Stimulated activated CD8-positive, alpha-beta memory T cell treated with anti-CD3 and anti-CD28 coated beads, Interleukin-4, amount 100 ng/mL, for 1 hour (primary cell): ENCODE measurements at places on chromosomes 2 and 18.
A peak's percentile ranks its signal among the peaks of the same experiment; 100 is the strongest.

- DNase-seq: no peak
Measured at GRCh38 chr2:144404586-144405314, 115.2 kb downstream of the ZEB2 start.

DNA sequence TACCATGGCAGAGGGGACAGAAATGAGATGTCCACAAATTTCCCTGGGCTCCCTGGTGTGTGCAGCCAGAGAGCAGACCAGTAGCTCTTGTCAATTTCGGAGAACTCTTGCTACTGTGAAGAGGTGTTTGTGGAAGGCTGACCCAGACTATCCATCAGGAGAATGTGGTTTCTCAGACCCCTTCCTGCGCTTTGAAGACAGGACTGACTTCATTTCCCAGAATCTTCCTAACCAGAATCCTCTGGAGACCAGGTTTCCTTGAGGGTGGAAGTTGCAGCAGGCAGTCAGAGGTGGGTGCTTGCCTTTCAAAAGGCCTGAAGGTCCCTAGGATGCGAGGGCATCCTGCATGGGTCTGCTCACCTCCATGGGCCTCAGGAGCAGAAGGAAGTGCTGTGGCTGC is 121.9 kb downstream of the LAMA3 start:
- no peak for DNase-seq

DNA sequence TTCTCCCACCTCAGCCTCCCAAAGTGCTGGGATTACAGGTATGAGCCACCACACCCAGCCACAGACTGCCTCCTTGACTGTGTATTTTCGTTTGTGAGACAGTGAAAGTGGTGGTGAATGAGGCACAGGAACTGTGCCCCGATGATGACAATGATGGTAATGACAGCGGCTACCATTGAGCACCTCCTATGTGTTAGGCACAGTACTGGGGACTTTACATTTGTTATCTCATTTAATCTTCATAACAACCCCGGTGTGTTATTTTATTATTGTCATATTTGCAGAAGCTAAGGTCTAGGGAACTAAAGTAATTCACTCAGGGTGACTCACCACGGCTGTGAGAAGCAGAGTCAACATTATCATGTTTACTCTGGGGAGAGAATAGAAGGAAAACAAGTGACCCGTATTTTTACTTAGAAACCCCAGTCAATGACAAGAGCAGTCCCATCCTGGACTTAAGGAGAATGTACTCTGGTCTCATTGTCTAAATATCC is 77.6 kb upstream of the ALPP start:
- DNase-seq: no peak

DNA sequence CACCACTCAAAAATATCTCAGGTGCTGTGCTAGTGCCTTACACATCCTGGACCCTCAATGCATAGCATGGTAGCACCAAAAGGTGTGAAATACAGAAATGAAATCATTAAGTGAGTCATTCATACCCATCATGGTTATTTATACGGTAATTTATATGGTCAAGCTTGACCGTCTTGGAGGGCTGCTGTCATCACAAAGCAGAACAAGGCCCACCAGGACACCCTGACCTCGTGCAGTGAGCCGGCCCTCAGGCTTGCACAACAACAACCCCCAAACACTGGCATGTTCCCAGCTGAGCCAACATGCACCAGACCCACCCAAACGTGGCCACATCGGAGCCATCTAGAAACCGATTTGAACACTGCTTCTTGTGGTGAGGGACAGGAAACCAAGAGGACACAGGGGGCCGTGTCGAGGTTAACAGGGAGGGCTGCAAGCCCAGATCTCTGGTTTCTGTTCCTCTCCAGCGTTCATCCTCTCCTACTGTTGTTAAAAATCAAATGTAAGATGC is 378.5 kb upstream of the ID2 start:
- peak; percentile 62 for DNase-seq

- no peak for DNase-seq
Measured at GRCh38 chr2:241213041-241213440, 24.6 kb downstream of the ANO7 start.

DNA sequence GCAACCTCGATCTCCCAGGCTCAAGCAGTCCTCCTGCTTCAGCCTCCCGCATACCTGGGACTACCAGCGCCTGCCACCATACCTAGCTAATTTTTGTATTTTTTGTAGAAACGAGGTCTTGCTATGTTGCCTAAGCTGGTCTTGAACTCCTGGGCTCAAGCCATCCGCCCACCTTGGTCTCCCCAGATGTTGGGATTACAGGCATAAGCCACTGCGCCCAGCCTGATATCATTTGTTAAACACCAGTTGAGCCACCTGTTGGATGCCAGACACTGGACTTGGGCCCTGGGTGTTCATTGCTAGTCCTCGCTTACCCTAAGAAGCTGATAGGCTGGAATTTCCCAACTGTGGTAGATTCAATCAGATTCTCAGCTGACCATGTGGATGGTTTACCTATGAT is 79.8 kb downstream of the ITGB1BP1 start:
- no peak for DNase-seq

- peak; percentile 34 for DNase-seq
Measured at GRCh38 chr2:27754138-27754588, 17.4 kb upstream of the MRPL33 start.

GRCh38 chr2:226351711-226352110 is 447.9 kb downstream of the IRS1 start:
- DNase-seq: no peak

DNA sequence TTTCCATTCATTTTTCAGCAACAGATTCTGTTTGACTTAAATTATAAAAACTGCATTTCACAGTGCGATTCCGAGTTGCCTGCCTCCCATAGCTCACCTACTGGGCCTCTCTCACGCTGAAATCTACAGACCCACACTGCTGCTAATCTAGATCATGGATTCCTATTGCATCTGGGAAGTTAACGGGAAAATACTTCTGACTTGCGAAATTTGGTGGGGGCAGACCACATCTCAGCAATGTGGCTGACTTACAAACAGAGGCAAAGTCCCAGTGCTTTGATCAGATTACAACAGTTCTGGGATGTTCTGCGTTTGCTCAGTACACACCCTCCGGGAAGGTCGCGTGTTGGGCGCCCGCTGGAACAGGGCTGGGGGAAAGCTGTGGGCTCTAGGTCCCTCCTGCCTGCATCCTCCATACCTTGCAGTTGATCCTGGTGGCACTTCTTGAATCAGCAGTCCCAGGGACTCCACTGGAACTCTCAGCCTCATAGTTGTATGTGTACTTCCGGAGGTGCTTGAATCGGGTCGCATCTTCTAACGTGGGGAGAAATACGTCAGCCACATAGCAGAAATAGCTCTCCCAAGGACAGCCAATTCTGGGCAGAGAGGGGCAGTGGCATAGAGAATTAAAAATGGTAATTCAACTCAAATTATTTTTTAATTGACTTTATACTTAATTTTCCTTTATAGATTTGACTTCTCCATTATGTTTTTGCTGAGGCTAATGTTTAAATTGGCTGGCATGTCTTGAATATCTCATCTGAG is 1.7 kb downstream of the APOB start:
- no peak for DNase-seq

GRCh38 chr18:25055076-25055475 is 296.9 kb downstream of the ZNF521 start:
- no peak for DNase-seq

DNA sequence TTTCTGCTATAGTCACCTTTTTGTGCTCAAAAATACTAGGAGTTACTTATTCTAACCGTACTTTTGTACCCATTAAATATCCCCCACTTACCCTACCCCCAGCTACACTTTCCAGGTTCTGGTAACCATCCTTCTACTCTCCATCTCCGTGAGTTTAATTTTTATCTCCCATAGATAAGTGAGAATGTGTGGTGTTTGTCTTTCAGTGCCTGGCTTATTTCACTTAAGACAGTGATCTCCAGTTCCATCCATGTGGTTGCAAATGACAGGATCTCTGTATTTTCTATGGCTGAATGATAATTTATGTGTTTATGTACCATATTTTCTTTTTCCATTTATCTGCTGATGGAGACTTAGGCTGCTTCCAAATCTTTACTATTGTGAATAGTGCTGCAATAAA is 323.3 kb downstream of the ZNF804A start:
- no peak for DNase-seq

DNA sequence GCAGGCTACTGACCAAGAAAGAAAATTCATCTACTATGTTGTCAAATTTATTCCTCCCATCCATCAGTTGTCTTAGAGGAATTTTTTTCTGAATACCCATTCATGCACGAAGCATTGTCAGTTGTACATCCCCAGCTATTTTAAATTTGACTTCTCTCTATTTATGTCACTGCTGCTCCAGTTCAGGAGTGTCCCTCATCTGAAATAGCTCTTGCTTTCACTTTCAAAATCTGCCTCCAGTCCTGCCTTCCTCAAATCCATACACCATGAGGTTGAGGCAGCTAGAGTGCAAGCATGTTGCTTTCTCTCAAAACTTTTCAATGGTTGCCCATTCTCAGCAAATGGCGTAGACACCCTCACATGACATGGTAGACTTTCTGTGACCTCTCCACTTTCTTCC is 335.4 kb upstream of the CDH2 start:
- DNase-seq: no peak

GRCh38 chr18:407626-408224 is 92.8 kb downstream of the COLEC12 start:
- DNase-seq: no peak

DNA sequence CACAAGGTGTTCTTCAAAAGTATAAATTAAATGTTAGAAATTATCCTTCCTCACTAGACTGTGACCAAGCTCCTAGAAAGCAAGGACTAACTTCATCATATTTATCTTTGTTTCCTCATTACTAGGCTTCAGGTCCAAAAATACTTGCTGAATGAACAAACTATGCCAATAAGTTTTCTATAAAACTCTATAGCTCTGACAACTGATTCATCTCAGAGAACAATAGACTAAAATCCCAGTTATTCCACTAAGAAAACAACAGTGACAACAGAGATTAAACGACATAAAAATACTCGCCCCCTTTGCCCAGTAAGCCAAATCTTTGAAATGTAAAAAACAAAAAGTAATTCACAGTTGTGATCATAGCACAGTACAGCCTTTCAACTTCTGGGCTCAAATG is 13.6 kb downstream of the TLK1 start:
- no peak for DNase-seq

DNA sequence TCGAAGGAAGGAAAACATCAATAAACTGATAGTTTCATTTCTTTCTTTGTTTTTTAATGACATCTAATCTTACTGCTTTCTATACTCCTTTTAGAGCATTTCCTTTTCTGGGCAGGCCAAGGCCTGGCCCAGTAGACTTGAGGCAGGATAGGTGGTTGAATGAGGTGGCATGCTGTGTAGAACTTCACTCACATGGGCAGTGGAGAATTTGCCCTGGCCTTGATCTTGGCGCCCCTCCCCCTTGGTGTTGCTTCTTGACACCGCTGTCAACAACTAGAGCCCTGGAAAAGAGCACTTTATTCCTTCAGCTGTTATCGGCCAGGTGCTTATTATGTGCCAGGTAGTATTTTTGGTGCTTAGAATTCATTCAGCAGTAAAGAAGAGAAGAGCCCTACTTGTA is 37.4 kb downstream of the XRCC5 start:
- no peak for DNase-seq

DNA sequence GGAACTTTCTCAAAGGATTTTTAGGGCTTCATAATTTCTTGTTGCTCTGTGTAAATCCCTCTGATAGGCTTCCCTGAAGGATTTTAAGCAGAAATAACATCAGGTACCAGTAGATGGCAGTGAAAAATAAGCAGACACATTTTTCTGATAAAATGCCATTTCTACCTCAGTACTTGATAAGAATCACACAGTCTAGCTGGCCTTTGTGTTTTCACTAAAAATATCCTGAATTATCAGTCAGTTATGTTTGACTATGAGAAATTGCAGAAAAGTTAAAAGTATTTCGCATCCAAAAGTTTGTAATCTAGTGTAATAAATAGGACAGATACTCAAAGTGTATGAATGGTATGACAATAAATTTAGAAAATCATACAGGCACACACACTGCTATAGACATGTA is 68.7 kb downstream of the DNAJC10 start:
- DNase-seq: no peak

GRCh38 chr18:24987303-24988252 is 364.4 kb downstream of the ZNF521 start:
- no peak for DNase-seq

DNA sequence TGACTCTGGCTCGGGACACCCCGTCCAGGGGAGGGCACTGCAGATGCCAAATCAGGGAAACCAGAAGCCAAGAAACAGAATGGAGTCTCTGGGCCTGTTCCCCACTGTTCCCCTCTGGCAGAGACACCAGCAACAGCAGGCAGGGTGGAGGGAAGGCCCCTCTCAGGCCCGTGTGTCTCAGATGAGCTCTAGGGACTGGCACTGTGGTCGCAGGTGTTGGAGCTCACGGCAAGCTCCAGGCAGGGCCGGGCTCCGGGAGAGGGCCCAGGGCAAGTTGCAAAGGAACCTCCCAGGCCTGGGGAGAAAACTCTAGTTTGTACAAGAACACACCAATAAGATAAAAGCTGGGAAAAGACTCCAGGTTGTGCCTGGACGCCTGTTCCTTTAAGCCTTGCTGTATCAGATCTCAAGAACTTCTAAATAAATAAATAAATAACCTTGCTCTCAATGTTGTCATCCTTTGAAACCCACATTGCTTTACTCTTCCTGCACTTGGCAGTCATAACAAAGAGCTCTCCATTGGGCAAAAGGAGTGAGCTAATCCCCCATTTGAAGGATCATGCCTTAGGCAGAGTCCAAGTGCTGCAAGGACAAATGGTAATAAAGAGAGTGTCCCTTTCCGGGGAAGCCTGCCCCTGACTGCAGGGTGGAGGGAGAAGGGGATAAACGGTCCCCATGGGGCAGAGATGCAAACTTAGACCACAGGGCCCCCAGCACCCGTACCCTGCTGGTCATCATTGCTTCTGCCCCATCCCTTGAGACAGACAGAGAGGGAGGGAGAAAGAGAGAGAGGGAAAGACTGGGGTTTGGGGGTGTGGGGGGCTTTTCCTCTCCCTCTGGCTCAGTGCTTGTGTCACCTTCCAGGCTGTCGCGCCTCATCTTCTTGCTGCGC is 33.3 kb downstream of the CNGA3 start:
- no peak for DNase-seq

GRCh38 chr18:12092398-12093229 is 1.0 kb upstream of the ANKRD62 start:
- no peak for DNase-seq

GRCh38 chr2:96703021-96703751 is 36.7 kb downstream of the LMAN2L start:
- no peak for DNase-seq
